NCI-H2081 treated with DMSO at 0.1 percent for 48 hours (cell line): ENCODE measurements at places on chromosomes 5 and 9.

DNA sequence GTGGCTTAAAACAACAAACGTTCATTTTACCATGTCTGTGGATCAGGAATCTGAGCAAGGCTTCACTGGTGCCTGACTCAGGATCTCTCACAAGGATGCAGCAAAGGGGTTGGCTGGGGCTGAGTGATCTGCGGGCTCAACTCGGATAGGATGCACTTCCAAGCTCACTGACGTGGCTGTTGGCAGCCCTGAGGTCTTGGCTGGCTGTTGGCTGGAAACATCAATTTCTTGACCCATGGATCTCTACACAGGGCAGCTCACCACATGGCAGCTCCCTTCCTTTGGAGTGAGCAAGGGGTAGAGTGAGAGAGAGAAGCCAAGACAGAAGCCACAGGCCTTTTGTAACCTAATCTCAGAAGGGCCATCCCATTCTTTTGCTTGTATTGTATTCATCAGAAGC, 202.1 kb downstream of the NXNL2 start:
- no peak for DNase-seq

DNA sequence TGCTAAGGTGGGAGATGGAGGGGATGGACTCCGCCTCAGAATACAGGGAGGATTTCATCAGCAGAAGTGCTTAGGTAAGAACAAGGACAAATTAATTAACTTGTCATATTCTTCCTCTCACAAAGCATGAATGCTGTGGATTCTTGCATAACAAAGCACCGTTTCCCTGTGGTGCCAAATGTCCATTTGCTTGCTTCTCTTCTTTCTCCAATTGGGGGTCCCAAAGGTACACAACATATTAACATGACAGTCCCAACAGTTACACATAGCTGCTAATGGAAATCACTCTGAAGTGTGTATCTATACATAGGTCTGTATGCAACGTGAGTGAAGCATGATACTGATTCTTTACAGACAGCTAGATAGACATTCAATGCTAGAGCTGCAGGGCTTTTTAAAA, 146.7 kb upstream of the EFNA5 start:
- DNase-seq = no peak

- DNase-seq = no peak
Observed at GRCh38 chr9:20031836-20032235, 243.0 kb upstream of the SLC24A2 start.

GRCh38 chr5:141664733-141665461, 13.7 kb upstream of the FCHSD1 start:
- no peak for DNase-seq

DNA sequence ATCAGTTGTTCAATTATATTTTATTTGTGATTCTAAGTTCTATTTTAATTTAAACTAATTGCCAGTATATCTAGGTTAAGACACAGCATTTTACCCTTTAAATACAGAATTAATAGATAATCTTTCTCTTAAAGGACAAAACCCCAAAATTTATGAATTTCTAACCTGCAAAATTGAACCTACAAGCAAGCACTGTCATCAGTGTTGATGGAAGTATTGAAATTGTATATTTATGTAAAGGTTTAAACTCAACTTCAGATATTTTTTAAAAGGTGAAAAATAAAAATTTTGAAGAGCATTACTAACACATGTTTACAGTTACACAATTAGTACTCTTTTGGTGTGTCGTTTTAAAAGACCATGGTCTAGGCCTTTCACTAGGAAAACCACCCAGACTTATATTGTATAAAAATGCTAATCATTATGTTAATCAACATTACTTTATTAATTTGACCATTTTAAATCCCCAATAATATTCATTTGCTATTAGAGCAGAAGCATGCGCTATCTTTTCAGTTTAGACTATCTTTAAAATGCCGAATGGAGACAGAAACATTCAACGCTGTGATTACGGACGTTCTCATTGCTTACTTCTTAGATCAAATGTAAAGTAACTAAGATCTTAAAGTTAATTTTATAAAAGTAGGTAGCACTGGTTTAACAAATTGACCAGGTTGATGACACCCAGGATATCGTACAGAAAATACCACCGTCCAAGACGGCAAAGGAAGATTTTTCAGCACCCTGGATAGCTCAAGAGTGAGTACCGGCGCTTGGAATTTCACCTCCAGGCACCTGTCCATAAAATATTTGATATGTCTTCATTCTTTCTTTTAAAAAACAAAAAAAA, 3.2 kb downstream of the OTP start:
- DNase-seq = no peak

DNA sequence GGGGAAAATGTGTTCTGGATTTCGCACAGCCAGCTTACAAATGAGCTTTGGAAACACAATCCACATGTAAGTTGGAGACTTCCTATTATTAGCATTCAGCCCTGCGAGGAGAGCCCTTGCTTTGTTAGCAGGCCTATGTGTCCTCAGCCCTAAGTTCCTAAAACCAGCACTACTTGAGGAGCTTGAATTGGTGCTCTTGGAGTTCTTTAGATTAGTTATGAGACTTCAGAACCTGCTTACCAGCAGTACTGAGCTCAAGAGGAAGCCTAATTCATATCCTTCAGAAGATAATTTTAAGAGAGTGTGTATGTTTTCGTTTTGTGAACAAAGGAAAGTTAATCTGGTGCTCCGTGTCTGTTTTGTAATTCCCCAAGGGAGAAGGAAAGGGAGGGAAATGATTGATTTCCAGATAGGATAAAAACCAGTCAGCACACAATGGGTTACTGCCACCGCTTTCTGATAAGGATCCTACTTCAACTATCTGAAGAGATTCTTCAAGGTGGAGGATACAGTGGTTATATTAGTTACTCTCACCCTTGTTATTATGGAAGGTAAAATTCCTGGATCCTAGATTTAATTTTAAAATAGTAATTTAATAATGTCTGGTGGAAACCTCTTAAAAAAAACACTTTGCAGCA, 35.2 kb downstream of the PIK3R1 start:
- DNase-seq = no peak

GRCh38 chr5:36740259-36740898, 134.0 kb downstream of the SLC1A3 start:
- DNase-seq = no peak

DNA sequence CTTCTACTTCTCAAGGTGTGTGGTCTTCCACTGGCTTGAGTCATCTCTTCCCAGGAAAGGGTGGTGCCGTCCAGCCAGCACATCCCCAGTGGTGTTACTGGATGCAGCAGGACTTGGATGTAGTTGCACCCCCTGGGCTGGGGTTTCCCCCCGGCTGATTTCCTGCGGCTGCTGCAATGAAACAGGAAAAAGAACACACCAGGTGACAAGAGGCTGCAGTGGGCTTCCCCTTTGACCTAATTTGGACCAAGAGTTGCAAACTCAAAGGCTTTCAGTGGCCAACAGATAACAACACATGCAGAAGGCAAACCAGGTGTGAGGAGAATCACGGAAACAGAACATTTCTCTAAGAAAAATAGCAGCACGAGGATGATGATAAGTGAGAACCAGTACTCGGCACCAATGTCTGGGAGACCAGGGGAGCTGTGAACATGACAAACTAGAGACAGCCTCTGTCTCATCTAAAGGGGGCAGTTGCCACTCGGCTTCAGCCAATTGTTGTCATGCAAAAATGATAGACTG, 83.7 kb downstream of the PDE6A start:
- no peak for DNase-seq

DNA sequence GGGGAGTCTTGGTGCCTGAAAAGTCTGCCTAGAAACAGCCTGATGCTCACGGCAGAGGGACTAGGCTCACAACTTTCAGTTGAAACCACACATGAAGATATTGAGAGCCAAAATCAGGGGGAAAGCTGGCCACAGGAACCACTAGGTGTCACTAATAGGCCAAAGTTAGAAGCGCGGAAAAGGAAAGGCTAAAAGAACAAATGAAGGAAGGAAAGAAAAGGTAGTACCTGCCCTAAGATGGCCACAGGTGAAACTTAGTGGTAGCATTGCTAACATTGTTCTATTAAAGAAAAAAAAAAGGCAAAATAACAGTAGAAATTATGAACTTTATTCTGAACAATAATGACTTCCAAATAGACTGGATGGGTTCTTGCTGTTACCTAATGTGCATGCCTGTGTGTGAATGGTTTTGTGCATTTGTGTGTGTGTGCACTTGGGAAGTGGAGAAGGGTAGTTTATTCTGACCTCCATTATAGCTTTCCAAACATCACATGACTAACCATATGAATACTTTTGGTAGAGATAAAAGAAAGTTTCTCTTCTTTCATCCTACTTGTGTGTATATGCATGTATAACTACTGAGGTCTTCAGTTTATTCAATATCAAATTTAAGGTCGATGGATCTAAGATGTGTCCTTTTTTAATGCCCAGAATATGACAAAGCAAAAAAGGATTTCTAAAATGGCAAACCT, 2.1 kb upstream of the RFESD start:
- no peak for DNase-seq

GRCh38 chr5:158718738-158719505, 380.8 kb downstream of the EBF1 start:
- DNase-seq = no peak

GRCh38 chr9:4079906-4080305, 220.0 kb downstream of the GLIS3 start:
- DNase-seq = no peak

DNA sequence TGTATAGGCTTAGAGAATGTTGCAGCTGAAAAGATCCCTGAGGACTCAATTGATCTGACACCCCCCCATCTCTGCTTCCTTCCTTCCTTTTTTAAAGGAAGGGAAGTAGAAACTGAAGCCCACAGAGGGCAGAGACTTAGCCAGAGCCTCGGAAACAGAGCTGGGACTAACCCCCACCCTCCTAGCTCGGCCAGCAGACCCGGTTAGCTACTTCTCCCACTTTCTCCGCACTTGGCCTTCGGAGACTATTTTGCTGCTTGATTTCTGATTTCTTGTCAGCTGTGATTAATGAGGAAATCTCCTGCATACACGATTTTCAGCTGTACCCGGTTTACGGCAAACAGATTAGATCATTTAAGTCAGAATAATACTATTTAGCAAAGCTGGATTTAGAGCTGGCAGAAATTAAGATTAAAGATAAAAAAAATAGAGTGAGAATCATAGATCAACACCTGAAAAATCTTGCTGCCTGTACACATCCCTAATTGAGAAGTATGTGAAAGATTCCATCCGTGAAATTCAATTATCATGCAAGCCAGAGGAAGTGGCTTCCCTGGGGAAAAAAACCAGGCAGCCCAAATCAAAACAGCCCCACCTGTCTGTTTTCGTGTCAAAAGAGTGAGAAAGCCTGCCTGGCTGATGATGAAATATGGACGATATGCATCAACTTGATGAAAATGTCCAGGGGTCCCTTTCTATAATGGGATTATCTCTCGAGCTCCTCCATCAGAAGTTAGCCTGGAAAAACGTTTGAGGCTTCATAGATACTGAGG, 159.5 kb upstream of the SHB start:
- DNase-seq = no peak

- DNase-seq = no peak
Observed at GRCh38 chr5:60148366-60148765, 254.8 kb upstream of the PDE4D start.

DNA sequence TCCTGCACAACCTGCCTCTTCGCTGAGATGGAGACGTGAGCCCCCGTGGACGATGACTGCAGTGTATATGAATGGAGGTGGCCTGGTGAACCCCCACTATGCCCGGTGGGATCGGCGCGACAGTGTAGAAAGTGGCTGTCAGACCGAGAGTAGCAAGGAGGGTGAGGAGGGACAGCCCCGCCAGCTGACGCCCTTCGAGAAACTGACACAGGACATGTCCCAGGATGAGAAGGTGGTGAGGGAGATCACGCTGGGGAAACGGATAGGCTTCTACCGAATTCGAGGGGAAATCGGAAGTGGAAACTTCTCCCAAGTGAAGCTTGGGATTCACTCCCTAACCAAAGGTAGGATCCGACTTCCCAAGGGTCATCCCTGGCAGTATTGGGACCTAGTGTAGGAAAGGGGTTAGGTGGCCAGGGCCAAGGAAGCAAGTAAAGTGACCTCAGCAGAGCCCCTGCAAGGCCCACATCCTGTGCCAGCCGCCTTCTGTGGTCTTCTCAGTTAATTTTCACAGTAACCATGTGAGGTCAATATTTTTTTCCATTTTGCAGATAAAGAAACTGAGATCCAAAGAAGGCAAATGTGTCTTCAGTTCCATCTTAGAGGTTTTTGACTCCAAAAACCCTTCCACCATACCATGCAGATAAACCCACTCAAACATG, 53.8 kb downstream of the NIM1K start:
- no peak for DNase-seq

DNA sequence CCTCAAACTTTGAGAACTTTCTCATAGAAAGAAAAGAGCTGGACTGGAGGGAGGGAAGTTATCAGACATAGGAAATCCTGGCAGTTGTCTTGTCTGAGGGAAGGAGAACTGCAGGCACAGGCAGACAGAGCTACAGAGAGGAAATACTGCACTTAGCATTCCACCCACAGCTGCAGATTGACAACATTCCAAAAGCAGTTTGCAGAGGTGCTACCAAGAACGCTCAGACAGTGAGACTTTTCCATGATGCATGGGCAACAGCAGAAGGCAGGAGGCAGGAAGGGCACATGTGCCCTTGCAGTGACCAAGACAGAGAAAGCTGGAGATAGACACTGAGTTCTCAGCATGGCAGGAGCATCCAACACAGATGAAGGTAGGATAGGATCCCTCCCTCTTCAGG, 327.5 kb upstream of the ZNF462 start:
- DNase-seq = no peak

- DNase-seq = no peak
Observed at GRCh38 chr5:151696470-151697061, 9.9 kb upstream of the SPARC start.

GRCh38 chr9:133540698-133541025, 6.2 kb downstream of the ADAMTSL2 start:
- no peak for DNase-seq

DNA sequence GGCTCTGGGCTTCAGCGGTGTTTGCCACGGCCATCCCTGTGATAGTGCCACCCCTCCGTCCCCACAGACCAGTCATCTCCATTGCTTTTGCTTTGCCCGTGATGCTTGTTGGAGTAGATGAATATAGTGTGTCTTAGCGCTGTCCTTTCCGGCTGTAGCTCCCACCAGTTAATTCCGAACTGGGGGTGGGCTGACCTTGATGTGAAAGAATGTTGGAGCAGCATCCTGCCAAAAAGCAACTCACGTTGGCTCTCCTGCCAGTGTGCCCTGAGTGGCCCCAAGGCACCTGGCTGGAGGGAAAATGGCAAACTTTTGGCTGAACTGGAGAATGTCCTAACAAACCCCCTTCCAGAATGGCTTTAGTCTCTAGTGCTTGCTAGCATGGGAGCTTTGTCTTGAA, 20.0 kb downstream of the CLTA start:
- DNase-seq = no peak

DNA sequence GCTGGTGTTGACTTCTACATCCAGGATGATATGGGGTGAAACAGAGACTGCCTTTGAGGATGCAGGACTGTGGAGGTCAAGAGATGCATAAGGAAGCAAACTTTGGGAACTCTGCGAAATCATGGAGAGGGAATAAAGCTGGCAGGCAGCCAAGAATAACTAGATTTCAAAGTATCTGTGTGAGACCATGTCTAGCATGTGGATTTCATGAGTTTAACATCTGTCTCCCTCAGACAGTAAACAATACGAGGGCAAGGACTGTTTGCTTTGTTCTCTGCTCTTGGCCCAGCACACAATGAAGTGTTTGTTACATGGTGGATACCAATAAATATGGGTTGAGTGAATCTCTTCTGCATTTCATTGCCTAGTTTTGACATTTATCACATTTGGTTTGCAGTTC, 71.3 kb downstream of the RASEF start:
- no peak for DNase-seq

GRCh38 chr5:140146523-140146842, 20.7 kb downstream of the IGIP start:
- no peak for DNase-seq

GRCh38 chr5:57414191-57414590, 68.4 kb downstream of the ACTBL2 start:
- no peak for DNase-seq
